AG08395 (cell line): ENCODE measurements at places on chromosomes 5 and 9.

DNA sequence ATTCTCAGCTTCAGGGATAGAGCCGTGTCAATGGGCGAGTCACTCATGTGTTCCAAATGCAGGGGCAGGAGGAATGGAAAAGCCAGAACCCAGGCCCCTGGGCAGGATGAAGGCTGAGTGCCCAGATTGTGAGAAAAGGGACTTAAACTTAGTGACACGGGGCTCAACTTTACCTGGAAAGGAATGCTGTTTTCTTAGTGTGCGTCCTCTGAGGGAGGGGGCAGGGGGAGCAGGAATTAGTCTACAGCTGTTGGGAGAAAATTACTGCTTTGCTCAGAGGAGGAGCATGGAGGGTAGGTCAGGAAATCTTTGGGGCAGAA is 14.6 kb downstream of the HK3 start:
- DNase-seq = peak; percentile 19

GRCh38 chr5:7250004-7250403 is 145.9 kb upstream of the ADCY2 start:
- no peak for DNase-seq

- DNase-seq = peak; percentile 29
Measured at GRCh38 chr9:78296201-78296892, 578 bp upstream of the PSAT1 start.

DNA sequence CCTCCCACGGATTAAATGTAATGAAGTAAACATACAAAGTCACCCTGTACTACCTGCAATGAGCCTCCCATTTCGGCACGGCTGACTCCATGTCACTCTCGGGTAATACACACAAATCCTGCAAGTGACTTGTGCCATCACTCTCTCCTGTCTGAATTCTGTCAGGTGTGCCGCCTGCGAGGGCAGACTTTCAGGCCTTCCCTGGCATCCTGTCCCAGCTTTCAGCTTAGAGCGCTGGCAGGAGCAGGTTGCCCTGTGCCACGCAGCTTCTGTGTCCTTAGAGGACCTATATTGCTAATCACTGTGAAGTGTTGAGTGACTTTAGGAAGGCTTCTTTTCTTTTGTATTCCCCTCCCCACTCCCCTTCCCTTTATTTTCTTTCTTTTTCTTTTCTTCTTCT is 25.8 kb upstream of the S1PR3 start:
- no peak for DNase-seq

GRCh38 chr9:96344458-96345180 is 38.9 kb downstream of the SLC35D2 start:
- DNase-seq = peak; percentile 92

GRCh38 chr5:10459080-10460055 is 17.7 kb downstream of the ROPN1L start:
- DNase-seq = no peak

- DNase-seq = peak; percentile 58
Measured at GRCh38 chr9:6272229-6272598, 56.0 kb upstream of the TPD52L3 start.

GRCh38 chr5:141806626-141807025 is 71.6 kb downstream of the PCDH1 start:
- DNase-seq = no peak

DNA sequence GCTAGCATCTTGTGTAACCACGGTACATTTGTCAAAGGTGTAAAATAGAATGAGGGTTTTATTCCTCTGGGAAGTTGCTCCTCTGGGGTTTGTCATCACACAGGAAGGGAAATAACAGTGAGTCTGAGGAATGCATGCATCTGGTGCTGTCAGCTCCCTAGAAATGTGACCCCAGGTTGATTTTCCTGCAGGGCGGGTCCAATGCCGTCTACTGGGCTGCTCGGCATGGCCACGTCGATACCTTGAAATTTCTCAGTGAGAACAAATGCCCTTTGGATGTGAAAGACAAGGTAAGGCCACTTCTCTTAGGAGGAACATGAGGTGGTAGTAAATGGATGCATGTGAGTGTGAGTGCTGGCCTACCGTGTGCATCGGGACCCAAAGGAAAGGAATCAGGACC is 78.8 kb upstream of the CTSL start:
- no peak for DNase-seq

DNA sequence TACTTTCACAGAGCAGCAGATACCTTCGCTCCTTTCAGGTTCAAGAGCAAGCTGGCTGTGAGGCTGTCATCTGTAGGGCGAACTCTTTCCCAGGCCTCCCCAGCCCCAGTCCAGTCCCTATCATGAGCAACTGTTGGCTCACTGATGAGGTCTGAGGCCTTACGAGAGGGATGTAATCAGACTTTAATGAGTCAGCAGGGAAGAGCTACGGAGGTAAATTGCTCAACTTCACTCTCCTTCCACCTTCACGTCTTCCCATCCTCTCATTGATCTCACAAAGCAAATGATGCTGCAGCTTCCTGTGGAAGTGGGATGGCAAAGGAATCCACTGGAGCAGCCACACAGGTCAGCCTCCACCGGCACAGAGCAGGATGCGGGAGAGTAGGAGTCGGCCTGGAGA is 130.7 kb upstream of the TBCA start:
- DNase-seq = peak; percentile 26

DNA sequence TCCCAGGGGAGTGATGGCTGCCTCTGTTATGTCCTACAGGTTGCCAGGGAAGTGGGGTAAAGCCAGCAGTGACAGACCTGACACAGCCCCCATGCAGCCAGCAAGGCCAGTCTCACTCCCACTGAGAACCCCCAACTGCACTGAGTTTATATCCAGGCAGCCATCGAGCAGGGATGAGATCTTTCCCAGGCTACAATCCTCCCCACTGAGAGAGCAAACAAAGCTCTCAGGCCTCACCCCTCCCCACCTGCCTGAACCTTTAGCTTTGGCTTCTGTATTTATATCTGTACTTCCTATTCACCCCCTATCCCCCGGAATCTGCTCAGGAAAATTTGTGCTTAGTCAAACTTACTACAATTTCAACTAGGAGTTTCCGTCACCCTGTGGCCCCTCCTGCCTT is 284.1 kb downstream of the FAM170A start:
- no peak for DNase-seq

- peak; percentile 18 for DNase-seq
Measured at GRCh38 chr9:6968271-6968670, 210.5 kb downstream of the KDM4C start.

DNA sequence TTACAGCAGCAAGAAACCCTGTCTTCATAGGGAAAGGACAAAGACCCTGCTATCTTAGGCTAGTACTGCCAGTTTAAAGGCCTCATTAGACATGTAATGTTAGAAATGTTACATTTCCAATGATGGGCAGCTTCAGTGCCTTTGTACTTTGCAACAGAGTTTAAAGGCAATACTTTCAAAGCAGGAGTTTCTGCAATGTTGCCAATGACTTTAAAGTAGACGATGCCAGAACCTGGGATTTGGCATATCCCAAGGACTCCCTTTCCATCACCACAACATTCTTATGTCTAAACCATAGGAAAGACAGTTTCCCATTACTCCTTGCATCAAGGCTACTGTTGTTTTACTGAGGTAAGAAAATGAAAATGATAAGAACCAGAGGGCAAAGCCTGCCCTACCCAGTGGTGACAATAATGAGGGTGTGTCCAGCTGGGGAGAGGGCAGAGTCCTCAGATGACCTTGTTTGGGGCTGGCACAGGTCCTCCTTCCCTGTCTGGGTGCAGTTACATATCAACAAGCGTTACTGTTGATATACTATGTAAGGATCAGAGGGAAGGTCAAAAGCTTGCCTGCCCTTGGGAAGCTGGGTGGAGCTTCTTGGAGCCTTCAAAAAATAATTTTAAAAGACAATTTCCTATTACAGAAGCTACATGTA is 27.5 kb upstream of the MLANA start:
- DNase-seq = no peak

- no peak for DNase-seq
Measured at GRCh38 chr9:101691657-101692056, 46.8 kb downstream of the GRIN3A start.

DNA sequence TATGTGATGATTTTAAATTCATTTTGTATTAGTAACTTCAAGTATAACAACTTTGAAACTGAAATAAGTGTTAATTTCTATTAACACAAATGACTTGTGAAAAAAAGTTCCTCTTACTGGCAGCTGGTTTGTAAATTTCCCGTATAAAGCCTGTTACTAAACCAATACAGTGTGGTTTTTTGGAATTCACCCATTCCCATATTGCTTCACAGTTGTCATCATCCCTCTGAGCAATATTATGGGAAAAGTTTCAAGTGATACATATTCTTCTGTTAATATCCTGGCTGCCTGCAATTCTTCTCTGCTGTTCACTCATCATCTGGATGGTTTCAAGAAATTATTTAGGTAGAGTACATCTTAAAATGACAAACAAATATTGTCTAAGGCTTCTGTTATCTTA is 1185.1 kb upstream of the C9orf72 start:
- no peak for DNase-seq

GRCh38 chr9:99262949-99263418 is 40.9 kb downstream of the SEC61B start:
- no peak for DNase-seq

- no peak for DNase-seq
Measured at GRCh38 chr5:90171466-90171865, 238.1 kb downstream of the CETN3 start.

- DNase-seq = no peak
Measured at GRCh38 chr5:169374761-169375160, 73.8 kb upstream of the SLIT3 start.

GRCh38 chr9:114184071-114184470 is 28.7 kb downstream of the COL27A1 start:
- DNase-seq = peak; percentile 43

GRCh38 chr5:116486588-116486987 is 88.0 kb downstream of the SEMA6A start:
- no peak for DNase-seq

DNA sequence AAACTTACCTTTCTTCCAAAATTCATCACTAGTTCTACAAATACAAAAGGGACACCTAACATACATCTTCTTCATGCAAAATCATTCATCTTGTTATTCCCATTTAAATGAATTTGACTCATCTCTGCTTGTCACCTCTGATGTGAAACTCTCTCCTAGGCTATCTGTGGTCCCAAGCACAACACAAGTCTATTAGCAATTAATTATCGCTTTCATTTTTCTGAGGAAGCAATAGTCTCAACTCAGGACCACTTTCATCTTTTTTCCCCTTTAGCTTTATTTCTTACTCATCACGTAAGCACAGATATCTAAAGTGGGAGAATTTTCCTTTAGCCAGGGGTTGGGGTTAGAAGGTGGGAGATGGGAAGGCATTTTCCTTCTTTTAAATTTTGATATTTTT is 131.9 kb downstream of the ST8SIA4 start:
- no peak for DNase-seq

GRCh38 chr5:94508461-94509148 is 109.8 kb downstream of the KIAA0825 start:
- DNase-seq = peak; percentile 4

DNA sequence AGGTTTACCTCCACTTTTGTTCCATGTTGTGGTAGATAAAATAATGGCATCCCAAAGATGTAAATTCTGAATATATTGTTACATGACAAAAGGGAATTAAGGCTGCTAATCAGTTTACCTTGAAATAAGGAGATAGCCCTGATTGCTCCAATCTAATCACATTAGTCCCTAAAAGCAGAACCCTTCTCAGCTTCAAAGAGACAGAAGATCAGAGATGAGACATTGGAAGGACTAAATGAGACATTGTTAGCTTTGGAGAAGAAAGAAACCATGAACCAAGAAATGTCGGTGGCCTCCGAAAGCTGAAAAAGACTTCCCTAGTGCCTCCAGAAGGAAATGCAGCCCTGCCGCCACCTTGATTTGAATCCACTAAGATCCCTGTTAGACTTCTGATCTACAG is 82.8 kb upstream of the PARP8 start:
- DNase-seq = no peak

DNA sequence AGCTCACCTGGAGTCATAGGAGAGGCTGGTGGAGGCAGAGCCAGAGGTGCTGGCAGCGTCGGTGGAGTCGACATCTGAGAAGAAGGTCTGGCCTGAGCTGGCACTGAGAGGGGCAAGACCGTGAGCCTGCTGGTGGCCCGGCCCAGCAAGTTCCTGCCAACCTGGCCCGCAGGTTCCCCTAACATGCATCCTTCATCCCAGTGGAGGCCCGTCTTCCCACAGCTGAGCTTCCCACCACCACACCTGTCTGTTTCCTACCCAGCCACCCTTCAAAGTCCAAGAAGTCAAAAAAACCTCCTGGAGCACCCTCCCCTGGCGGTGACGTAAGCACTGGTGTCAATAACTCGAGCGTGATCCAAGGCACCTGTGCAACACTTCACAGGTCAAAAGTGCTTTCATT is 16.9 kb downstream of the PHF19 start:
- DNase-seq = no peak

GRCh38 chr5:7325975-7326913 is 69.7 kb upstream of the ADCY2 start:
- DNase-seq = peak; percentile 27

GRCh38 chr5:1772634-1773033 is 27.0 kb downstream of the MRPL36 start:
- DNase-seq = peak; percentile 73

- peak; percentile 0 for DNase-seq
Measured at GRCh38 chr9:137115394-137116026, 977 bp upstream of the DPP7 start.

GRCh38 chr9:131254626-131255025 is 21.7 kb downstream of the FAM78A start:
- no peak for DNase-seq

DNA sequence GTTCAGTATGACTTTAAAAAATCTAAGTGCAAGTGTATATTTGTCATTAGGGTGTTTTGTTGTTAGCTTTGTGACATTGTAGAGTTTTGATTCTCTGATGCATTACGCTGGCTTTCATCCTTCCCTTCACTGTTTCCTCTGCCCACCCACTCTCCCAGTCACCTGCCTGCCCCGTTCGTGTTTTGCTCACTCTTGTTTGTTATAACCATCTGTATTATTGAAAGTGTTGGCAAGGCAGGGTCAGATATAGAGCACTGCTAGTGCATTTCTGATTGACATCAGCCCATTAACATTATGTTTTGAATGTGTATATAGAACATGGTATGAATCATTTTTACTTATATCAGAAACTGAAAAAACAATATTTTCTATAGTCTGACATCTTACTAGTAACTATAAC is 27.3 kb downstream of the SCGB3A1 start:
- DNase-seq = no peak

- no peak for DNase-seq
Measured at GRCh38 chr9:124725068-124725452, 46.1 kb downstream of the NR6A1 start.

- no peak for DNase-seq
Measured at GRCh38 chr5:164277720-164278119, 772.3 kb downstream of the MAT2B start.

- DNase-seq = no peak
Measured at GRCh38 chr5:88743231-88743834, 139.7 kb downstream of the MEF2C start.

DNA sequence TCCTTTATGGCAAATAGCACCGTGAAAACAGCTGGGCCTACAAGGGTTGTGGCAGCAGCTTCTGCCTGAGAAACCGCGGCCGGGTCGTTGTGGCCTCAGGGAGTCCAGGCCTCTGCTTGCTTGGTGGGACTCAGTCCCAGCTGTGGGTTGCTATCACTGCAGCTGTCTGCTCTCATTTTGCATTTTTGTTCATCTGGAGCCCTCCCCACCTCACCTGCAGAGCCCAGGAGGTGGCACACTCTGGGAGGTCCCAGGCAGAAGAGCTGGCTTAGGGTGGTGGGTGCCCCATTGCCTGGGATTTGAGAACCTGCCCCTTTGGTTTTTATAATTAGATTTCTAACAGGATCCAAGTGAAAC is 138.4 kb downstream of the GADD45G start:
- DNase-seq = no peak
